ENCODE measurements at places on chromosomes 1 and 21.
A peak's percentile ranks its signal among the peaks of the same experiment; 100 is the strongest.

GRCh38 chr1:232459087-232459486 lies 170.8 kb downstream of the SIPA1L2 start:
- no peak for DNase-seq

GRCh38 chr1:54487571-54488050 lies 60.4 kb upstream of the ACOT11 start:
- no peak for DNase-seq

DNA sequence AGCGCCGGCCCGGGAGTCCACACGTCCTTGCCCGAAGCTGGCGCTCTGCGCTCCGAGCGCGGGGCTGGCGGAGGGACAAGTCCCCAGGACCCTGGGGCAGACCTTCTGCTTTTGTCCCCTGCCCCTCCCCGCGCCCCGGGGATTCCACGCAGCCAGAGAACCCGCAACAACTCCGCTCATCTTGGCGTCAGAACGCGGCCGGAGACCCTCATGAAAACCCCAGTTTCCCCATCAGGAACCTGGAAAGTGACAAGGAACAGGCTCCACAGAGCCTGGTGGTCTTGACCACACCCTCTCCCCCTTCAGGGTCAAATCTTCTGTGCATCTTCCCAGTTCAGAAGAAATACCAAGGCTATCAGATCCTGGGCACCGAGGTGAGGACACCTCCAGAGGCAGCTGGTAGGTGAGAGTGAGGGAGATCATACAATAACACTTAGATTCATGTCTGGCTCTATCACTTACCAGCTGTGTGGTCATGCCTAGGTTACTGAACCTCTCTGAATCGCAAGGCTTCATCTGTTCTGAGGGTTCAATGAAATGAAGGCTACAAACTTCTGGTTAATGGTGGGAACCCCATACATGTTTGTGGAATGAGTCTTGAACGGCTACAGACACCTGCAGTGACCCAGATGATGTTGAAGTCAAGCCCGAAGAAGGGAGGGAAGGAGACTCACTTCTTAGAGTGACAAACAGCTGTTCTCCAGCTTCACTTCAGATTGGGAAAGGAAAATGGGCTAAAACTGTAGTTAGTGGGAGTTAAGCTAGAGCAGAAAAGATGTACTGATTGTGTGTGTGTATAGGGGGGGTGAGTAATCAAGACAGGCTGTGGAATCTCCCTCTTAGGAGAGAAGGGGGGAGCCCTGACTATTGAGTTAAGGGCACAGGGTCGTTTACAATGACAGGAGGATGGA lies 555 bp upstream of the RSPO1 start:
- no peak for DNase-seq

GRCh38 chr1:232705815-232706575 lies 76.1 kb upstream of the SIPA1L2 start:
- no peak for DNase-seq

- DNase-seq = no peak
Observed at GRCh38 chr1:161251579-161251978, 7.0 kb upstream of the PCP4L1 start.

DNA sequence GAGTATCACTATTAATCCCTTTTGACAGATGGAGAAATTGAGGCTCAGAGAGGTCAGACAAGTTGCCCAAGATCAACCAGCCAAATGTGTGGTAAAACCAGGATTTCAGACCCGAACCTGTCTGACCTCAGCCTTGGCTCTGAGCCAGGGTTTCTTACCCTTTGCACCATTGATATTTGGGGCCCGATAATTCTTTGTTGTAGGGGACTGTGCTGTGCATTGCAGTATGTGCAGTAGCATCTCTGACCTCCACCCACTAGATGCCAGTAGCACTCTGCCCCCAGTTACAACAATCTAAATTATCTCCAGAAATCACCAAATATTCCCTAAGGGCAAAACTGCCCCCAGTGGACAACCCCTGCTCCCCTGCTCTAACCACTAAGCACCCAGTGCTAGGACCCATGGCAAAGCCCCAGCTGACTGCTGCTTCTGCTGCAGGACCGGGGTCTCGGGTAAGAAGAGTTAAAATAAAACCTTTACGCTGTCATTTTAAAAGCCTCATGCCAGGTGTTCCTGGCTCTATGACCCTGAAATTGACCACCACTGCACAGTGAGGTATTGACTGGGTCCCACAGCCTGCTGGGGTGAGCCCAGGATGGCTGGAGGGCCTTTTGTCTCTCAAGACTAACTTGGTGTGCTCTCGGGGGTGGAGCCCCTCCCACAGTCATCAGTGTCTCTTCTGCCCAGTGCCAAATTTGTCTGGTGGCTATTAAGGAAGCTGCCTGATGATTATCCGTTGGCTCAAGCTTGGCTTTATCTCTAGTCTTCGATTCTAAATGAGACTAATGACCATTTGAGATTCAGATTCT lies 5.6 kb upstream of the MAN1C1 start:
- no peak for DNase-seq

- DNase-seq = no peak
Observed at GRCh38 chr1:58695206-58695605, 4.7 kb downstream of the MYSM1 start.

DNA sequence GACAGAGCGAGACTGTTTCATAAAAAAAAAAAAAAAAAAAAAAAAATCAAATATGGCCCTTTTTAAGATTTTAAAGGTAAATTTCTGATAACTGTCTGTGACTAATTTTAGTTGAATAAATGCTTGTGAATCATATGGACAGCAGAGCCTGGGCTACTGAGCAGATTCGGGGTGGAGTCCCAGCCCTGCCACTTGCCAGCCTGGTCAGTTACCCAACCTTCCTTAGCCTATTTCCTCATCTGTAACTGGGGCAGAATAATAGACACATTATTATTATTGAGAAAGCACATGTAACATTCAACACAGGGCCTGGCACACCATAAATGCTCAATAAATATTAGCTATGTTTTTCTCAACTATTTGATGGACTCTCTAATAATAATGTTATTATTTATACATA lies 11.2 kb upstream of the H3-3A start:
- DNase-seq = peak; percentile 49

- DNase-seq = no peak
Observed at GRCh38 chr21:35503671-35504070, 454.6 kb upstream of the RUNX1 start.

GRCh38 chr1:100051893-100052292 lies 80.8 kb downstream of the SASS6 start:
- DNase-seq = no peak

DNA sequence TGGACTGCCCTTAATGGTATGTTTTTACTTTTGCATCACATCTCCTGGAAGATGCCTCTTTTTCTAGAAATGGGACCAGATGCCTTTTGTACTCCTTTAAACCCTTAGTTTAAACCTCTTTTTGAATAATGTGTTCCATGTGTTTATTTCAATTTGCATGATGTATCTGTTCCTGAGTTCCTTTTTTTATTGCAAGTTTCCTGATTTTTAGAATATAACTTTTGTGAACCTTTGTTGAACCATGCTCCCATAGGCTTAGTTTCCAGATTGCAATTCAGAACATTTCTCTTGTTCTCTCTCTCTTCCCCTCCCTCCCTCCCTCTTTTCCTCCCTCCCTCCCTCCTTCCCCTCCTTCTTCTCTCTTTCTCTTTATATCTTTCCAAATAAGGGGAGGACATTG lies 81.9 kb downstream of the RGL1 start:
- no peak for DNase-seq

DNA sequence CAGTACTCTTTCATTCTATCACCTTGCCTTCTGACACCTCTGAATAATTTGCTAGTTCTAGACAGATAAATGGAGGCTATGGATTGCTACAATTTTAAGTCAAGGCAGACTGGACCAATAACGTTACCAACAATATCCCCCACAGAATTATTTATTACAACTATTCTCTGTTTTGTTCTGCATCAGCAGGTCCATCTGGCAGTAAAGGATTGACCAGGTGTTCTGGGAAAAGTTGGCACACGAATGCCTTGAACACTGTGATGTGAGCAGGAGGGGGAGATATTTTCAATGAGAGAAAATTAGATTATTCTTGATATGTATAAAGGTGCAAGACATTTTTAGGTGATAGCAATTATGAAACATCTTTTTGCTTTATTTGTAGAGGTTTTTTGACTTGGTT lies 718.8 kb upstream of the TMPRSS15 start:
- no peak for DNase-seq

- no peak for DNase-seq
Observed at GRCh38 chr1:93668121-93668520, 13.5 kb downstream of the BCAR3 start.

- DNase-seq = no peak
Observed at GRCh38 chr21:43812139-43812821, 22.9 kb downstream of the RRP1 start.

DNA sequence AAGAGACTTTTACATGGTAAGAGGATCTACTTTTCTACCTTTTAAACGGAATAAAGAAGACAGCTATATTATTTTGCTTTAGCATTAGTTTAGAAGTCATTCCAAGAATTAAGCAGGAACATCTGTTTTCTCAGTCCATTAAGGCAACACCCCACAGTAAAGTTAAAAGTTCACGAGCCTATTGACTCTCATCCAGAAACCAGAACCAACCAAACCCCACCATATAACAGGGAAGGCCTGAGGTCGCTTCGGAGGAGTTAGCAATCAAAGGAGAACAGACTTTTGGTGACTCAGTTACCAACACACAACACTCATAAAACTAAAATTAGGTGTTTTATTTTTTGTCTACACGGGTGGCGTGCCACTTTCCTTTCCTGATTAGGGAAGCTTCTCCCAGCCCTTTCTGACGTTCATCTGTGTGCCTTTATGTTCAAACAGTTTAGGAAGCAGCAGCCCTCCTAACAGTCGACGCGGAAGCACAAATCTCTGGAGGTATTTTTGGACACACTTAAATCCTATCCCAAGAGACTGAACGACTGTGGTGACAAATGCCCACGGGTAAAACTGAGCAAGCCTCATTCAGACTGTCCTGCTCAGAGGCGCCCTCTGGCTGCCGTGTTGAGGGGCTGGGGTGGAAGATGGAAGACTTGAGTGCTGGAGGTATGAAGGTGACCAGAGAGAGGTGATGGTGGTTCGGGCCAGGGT lies 8.6 kb upstream of the PLA2G2C start:
- DNase-seq = peak; percentile 66

GRCh38 chr1:243474136-243474881 lies 218.5 kb downstream of the SDCCAG8 start:
- DNase-seq = no peak

DNA sequence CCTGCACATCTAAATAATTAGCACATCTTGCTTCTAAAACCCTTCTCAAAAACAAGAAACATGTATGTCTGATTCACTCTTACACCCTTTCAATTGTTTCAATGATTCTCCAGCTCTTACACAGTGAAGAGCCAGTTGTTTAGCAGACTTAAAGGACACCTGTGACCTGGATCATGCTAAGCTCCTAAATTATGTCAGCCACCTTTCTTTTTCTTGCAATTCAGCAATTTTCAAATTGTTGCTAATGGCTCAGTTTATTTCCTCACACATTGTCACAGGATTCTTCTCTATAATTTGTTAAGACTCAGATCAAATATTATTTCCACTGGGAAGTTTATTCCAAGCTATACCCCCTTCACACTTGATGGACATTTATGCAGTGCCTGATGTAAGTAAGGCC lies 413.2 kb downstream of the PLA2G4A start:
- no peak for DNase-seq

- no peak for DNase-seq
Observed at GRCh38 chr1:101137144-101138126, 99.4 kb upstream of the S1PR1 start.

- DNase-seq = no peak
Observed at GRCh38 chr1:60059468-60059867, 14.1 kb downstream of the C1orf87 start.

GRCh38 chr1:154851392-154852177 lies 18.5 kb downstream of the KCNN3 start:
- DNase-seq = no peak

DNA sequence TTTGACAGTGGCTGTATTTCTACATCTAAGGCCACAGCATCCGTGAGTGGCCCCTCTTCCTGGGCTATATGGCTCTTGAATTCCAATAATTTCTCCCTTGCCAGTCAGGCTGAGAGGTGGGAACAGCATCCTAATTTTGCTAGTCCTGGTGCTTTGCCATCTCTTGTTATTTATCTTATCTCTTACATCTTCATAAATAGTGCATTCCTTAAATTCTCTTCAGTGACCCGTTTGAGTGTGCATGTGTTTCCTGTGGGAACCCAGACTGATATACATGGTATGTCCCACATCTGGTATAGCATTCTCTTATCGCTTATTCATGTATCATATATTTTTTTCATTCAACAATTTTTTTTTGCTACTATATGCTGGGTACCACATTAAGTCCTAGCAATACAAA lies 9.9 kb downstream of the S100A11 start:
- no peak for DNase-seq

GRCh38 chr1:47448462-47449222 lies 10.8 kb downstream of the FOXD2 start:
- no peak for DNase-seq

DNA sequence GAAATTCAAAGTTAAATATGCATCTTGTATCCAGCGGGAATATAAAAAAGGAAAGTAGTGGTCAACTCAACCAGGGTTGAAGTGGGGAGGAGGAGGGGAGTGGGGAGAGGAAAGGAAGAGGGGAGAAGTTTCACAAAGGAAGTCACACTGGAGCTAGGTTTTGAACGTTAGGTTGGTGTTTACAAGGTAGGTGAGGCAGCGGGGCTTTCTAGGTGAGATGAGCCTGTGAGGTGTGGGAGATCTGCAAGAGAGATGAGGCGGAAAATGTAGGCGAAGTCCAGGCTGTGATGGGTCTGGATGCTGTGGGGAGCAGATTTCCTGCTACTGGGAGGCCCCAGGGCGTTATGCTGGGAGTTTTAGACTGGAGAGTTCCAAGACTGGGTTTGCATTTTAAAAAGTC lies 36.1 kb upstream of the IL20 start:
- DNase-seq = no peak
